ENCODE measurements at places on chromosomes 12 and 14. TPM values are rescaled to one million over a fixed set of nuclear protein-coding genes. Genes with fewer than 3 reads are reported as not detected.

GRCh38 chr12:64745980-64746379 lies 13.2 kb downstream of the GNS start:
- no peak for DNase-seq

ADCY4 gene
- 7.8 TPM for total RNA-seq

DNA sequence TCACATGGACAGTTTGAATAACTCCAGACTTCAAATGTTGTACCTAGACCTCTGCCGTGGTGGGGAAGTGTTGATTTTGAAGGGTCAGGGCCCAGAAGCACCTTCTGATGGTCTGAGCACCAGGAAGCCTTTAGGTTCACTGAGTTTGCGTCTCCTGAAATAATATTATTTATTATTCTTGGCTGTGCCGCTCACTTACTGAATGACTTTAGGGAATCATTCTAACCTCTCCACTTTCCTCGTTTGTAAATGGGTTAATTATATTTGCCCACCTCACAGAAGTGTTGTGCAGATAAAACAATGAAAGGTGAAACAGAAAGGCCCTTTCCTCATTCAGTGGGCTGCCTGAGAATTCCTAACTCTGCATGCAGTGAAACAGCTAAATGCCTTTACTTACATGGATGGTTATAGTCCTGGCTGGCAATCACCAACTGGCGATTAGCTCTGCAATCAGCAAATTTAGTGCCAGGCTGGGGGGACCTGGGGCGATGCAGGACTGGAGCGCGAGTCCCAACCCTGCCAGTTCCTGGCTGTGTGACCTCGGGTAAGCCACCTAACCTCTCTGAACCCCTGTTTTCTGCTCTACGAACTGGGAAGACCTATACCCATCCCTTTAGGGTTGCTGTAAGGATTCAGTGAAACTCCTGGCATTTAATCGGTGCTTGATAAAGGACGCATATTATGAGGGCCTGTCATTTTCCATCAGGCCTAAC lies 57.5 kb downstream of the MAP1LC3B2 start:
- no peak for DNase-seq

GRCh38 chr12:25087596-25087995 lies 107.4 kb downstream of the DNAI7 start:
- DNase-seq = no peak

GRCh38 chr14:103230658-103231334 lies 103.2 kb upstream of the EIF5 start:
- no peak for DNase-seq

- DNase-seq = no peak
Measured at GRCh38 chr14:77622366-77622961, 6.0 kb upstream of the SPTLC2 start.

DNA sequence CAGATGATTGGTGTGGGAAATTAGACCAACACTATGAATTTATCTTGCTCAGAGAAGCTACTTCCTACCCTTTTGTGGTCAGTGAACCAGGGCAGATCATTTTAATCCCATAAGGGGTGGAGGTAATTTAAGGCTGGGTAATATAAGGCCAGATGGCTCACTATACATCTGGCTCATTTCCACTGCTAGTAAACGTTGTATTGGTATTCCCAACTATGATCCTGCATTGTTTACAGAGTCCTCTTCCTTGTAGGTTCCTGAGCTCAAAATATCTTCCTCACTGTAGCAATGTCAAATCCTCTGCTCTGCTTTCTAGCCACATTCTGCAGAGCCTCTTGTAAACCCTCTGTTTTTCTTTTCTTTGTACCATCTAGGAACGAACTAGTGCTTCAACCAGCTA lies 93.0 kb upstream of the MGAT4C start:
- no peak for DNase-seq

HOXC6 gene
- total RNA-seq = not detected

NPFF gene
- total RNA-seq = not detected

FBLN5 gene
- 0.37 TPM for total RNA-seq

GRCh38 chr12:24127919-24128721 lies 178.7 kb upstream of the SOX5 start:
- no peak for DNase-seq

DNA sequence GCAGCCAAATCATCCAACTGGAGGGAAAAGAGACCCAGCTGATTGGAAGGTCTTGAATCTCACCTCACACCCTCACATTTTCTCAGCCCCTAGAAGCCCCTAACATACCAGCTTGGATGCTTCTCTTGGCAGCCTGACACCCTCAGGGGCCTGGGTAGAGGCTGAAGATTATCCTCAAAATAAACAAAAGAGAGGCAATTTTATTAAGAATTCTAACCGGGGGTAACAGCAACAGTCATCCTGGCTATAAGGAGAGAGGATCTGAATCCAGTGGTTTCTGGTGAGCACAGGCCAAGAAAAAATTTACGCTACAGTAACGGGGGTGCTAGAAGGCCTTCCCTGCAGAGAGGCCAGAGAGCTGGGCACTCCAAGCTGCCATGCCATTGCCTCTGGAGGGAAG lies 21.6 kb downstream of the KRT76 start:
- no peak for DNase-seq

DNA sequence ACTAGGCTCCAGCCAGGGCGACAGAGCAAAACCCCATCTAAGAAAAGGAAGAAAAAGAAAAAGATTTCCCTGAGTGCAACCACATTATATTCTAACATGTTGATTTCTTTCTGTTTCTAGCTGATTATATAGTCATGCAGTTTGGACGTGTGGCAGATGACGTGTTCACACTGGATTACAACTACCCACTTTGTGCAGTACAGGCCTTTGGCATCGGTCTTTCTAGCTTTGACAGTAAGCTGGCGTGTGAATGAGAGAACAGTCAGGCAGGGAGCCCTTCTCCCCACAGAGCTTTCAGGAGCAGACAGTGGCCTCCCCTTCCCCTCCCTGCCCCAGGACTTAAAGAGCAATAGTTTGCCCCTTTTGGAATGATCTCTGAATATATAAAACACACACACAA lies 20.0 kb upstream of the TEAD4 start:
- DNase-seq = no peak

DNA sequence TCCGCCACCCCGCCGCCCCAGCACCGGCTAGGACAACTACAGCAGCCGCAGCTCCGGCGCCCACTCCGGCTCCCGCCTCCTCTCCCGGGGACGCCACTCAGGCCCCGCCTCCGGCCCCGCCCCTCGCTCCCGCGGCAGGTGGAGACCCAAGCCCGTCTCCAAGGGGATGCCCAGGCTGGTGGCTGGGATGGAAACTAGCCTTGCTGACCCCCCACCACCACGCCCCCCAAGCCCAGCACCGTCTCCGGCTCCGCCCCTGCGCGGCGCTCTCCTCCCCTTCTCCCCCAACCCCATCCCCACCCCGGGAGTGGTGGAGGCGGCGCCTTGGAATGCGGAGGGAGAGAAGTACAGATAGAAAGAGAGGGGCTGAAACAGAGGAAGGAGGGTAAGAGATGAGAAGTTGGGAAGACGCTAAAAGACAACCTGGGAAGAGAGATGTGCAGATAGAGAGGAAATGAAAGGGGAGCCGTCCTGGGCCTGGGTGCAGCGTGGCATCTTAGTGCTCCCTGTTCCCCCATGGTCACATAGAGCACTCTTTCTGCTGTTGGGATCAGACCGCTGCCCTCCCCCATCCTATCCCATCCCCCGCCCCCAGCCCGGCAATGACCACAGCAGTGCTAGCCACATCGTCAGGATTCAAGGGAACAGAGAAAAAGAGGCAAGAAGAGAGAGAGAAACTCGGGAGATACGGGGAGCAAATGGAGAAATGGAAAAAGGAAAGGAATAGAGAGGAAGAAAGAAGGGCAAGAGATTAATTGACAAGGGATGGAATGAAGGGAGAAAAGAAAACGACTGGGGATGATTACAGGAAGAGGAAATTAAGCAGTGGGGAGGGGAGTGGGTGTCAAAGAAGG lies at the start of gene ITGA7:
ITGA7 (minus strand) TSS at position 64 of the 854 bp plus-strand sequence. CDS start 222 bp downstream, outside the sequence.
- peak; percentile 56 for DNase-seq

Measured in B cell (primary cell).